NCI-H2081 treated with DMSO at 0.1 percent for 48 hours (cell line): ENCODE measurements at places on chromosomes 3 and 15.

DNA sequence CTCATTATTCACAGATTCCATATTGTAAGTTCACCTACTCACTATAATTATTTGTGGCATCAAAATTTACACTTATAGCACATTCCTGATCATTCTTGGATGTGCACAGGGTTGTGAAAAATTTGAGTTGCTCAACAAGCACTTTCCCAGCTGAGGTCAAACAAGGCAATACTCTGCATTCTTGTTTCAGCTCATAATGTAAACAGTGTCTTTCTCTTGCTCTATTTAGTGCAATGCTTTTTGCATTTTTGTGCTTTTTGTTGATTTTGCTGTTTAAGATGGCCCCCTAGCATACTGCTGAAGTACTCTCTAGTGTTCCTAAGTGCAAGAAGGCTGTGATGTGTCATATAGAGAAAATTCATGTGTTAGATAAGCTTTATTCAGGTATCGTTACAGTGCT, 66.7 kb upstream of the TNIK start:
- no peak for DNase-seq

DNA sequence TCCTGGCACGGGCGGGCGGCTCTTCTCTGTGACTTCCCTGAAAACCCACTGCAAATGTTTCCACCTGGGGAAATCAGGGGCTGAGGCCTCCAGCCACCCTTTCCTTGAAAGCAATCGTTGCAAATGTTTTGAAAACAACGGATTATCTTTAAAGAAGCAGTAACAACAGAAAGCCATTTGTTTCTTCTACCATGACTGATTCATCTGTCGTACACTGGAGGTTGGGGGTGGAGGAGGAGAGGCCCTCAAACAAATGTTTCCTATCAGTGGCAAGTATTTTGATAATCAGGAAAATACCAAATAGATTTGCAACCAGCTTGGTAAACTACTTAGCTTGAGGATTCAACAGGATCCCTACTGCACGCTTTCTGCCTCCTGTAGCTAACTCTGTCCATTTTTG, 114.9 kb downstream of the PDZRN3 start:
- DNase-seq, result no peak

DNA sequence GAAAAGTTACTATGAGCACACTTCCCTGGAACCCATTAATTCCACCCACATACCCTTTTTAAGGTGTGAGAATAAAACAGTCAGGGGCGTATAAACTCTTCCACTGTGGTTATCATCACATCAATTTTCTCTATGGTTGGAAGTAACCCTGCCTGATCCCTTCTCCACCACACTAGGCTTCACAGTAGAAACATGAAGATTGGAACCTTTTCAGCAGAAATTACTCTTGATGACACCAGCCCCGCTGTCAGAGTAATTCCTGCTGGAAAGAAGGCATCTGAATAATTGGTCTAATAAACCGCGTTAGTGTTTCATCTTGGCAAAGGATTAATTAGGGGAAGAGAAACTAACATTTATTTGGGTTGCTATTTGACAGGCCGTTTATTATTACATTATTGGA, 278.4 kb downstream of the MFSD1 start:
- no peak for DNase-seq

DNA sequence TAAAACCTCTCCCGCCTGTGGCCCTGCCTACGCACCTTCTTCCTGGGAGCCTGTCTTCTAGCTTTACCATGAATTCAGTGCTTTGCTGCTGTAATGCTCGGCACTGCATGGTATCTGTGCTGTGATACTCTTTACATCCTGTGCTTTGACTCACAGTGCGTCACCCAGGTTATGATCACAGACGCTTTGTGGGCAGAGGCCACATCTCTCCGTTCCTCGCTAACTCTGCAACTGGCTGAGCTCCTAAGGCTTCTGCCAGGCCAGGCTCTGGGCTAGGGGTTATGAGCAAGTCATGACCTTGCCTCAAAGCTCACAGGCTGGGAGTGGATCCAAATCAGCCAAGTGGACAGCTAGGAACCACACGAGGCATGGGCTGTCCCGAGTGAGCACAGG, 23.2 kb downstream of the SPTBN5 start:
- DNase-seq, result no peak

DNA sequence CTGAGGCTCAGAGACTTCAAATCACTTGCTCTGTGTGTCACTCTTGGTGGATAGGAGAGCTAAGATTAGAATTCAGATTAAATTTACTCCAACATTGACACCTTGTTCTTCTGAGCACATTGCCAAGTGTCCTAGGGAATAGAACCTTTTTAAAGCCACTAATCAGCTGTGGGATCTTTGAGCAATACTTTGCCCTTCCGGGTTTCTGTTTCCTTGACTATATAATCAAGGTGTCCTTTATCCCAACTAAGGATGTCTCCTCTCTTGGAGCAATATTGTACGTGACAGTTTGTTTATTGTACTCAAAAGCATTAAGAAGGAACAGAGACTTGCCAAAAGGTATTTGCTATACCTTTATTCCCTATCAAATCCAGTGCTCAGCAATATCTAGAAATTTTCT, 170.9 kb upstream of the CADPS start:
- no peak for DNase-seq

DNA sequence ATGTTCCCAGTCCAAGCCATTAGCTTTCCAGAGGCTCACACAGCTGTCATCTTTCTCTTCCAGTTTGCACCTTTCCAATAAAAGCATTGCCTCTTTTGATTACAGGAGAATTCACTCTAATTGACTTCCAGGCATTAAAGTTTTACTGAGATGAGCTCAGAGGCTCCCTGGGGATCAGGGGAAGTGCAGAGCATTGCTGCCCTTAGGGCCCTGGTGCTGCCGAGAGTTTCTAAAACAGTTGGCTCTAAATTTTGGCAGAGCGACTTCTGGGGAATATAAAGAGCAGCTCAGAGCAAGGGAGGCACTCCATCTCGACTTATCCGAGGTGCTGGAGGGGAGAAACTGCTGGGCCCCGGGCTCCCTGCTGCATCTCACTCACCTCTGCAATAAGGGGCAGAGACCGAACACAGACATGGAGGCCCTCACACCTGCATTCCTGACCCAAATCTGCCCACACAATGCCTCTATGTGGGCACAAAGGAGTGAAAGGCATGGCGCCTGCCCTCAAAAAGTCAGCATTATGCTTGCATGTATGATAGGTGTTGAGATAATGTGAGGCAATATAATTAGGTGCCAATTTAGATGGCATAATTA, 61.7 kb downstream of the SCN11A start:
- DNase-seq, result no peak
